Pericardium fibroblast (primary cell): ENCODE measurements at places on chromosomes 2 and 18. TPM values are rescaled to one million over a fixed set of nuclear protein-coding genes. Genes with fewer than 3 reads are reported as not detected.

Gene RGPD5
- total RNA-seq = 7.0 and 9.1 TPM in 2 replicates

Gene NRBP1
- total RNA-seq = 79.3 and 91.0 TPM in 2 replicates

Gene FN1
- total RNA-seq = 18,046 and 18,337 TPM in 2 replicates

Gene CCBE1
- total RNA-seq = 6.9 and 24.2 TPM in 2 replicates

Gene TMEFF2
- 0.70 and 5.4 TPM in 2 replicates for total RNA-seq

Gene EVX2
- 0.09 TPM in 1 of 2 replicates, not detected in the other for total RNA-seq

Gene TEKT4
- not detected in 2 replicates for total RNA-seq

Gene RAPGEF4
- total RNA-seq = 1.3 and 1.5 TPM in 2 replicates
